ENCODE measurements at places on chromosomes 16 and 17.

- DNase-seq = peak; percentile 21
Measured at GRCh38 chr17:61492759-61493526, 40.7 kb downstream of the TBX4 start.

DNA sequence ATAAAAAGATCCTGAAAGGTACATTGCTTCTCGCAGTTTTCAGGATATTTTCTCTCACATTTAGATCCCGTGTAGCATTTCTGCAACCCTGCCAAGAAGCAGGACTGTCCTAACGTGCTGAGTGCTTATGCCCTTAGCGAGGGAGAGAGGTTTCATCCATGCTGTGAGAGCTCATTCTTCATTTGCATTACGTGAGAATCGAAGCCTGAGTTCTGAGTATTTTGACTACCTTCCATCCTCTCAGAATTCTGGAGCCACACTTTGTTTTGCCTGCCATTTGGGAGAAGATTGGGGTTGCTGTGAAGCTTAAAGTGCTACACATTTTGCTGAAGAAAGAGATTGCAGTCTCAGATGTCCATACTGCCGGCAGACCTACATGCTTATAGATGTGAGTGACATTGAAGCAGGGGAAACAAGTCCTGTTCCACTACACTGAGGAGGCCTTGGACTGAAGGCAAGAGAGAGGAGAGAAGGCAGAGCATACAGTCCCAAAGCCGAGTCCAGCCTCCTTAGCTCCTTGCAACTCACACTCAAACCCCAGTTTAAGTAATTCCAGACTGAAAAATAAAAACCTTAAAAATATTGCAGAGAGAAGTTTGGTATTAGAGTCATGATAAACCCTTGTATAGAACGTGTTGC is 183.0 kb downstream of the PRKCA start:
- DNase-seq = no peak

GRCh38 chr17:37259030-37259735 is 116.6 kb upstream of the C17orf78 start:
- no peak for DNase-seq

- peak; percentile 15 for DNase-seq
Measured at GRCh38 chr16:77406680-77407079, 28.2 kb downstream of the ADAMTS18 start.

DNA sequence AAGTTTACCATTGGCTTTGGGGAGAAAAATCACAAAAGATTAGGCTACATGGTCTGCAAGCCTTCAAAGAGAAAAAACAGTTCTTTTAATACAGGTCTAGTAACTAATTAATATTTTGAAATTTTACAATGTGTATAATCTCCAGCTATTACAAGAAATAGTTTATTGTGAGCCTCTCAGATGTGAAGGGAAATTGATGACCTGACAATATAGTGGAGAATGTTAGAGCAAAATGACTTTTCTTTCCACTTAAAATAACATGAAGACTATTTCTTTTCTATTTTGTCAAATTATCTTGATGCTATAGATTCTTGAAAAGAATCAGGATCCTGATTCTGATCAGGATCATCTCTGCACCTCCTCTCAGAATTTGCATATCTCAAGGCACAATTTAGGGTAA is 362.3 kb downstream of the PMP22 start:
- no peak for DNase-seq

- DNase-seq = no peak
Measured at GRCh38 chr16:79211586-79211985, 389.0 kb downstream of the MAF start.

DNA sequence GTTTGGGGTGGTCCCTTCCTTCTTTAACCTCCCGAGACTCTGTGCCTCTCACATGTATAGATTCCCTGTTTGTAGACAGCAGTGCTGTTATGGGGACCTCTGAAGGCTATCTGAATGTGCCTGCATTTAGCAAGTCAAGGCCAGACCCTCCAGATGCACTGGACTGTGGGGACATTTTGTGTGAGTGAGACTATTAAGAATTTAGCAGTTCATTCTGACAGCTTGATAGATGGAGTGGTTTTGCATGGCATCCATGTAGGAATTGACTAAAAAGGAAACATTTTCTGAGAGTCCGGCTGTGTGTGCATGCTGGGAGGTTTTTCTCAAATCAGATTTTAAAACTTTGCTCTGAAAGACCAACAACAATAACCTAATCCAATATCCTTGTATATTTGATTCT is 226.3 kb downstream of the MSI2 start:
- DNase-seq = no peak

GRCh38 chr17:78729641-78730040 is 52.4 kb downstream of the CYTH1 start:
- DNase-seq = no peak

DNA sequence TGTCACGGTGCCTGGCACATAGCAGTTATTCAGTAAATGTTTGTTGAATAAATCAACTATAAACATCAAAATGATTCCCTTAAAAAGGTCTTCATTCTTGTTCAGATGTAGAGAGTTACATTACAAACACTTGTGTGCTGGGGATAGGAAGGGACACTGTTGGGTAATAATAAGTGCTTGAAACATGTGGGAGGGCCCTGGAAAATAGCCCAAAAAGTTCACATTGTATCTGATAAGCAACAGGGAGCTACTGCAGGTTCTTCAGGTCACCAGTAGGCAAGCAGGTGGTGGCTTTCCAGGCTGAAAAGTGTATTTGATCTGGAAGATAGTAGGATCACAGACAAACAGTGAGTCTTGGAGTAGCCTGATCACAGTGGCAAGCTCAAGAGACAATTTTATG is 19.0 kb upstream of the ZNF652 start:
- DNase-seq = no peak

- peak; percentile 74 for DNase-seq
Measured at GRCh38 chr16:84672276-84673202, 24.2 kb downstream of the KLHL36 start.

DNA sequence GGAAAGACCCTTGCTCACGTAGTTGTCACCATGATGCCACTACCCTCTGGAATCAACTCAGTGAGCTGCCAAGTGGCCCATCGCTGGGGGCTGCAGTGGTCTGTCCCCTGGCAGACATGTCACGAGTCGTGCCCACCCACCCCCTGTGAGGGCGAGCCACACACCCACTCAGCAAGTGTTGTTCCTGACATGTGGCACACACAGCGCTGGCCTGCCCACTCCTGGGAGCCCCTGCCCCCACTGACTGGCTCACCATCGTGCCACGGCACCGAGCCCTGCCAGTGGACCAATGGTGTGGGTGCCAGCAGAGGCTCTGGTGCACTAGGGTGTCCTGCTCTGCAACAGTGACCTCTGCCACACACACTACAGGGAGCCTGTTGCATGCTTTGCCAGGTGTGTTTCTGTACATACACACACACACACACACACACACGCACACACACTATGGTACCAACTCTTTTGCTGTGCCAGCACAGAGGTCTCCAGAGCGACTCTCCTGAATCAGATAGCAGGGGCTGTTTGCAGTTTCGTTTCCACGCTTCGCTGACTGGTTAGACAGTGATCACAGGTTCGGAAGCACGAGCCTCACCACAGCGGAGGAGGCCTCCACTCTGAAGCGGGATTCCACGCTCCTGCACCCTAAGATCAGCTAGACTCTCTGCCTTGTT is 7.7 kb downstream of the RTN4RL1 start:
- no peak for DNase-seq

DNA sequence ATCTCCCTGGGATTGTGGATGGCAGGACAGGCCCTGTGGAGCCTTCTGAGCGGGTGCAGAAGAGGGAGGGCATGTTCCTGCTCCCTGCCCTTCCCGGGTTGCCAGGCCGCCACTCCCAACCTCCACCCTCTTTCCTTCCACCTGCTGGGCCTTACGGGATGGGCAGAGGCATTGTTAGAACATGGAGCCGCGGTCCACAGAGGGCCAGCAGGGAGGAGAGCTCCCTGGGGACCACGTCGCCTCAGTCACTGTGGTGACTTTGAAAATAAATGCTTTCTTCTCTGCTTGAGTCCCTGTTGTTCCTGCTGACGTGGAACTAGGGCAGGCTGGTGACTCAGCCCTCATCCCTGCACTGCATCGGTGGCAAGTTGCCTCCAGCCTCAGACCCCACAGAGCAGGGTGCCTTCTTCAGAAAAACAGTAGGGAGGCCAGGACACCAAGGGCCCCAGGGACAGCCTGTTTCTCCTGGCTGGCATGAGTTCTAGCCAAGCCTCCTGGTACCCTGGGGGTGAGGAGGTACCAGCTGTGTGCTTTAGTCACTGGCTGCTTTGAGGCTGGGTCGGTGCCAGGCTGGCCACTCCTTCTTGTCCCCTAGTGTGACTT is 224.9 kb downstream of the SEC14L1 start:
- DNase-seq = peak; percentile 84

- peak; percentile 90 for DNase-seq
Measured at GRCh38 chr17:37047631-37048104, 98.9 kb downstream of the AATF start.

DNA sequence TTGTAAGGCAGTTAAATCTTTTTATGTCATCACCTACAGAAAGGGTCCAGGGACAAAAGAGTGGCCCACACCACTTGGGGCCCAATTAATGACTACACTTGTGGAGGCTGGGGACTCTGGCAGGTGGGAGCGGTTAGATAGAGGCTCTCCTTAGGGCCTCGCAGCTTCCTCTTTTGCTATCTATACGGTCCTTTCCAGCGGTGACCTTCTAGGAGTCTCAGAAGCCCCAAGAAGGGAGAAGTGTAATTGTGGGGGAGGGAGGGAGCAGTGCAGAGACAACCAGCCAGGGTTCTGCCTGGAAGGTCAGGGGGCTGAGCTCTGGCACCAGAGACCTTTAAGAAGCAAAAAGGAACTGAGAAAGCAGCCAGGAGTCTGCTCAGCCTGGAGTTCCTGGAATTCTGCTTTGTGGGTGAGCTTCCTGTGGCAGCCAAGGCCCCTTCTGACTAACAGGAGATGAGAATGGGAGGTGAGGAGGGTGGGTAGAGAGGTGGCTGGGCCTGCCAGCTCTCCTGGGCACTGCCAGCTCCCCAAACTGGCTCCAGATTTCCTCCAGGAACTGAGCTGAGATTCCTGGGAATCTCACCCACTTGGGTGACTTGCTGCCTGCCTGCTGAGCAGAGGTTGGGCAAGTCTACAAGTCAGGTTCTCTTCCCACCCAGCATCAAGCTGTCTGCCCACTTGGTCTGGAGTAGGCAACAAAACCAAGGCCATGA is 16.3 kb upstream of the MAP3K14 start:
- no peak for DNase-seq

DNA sequence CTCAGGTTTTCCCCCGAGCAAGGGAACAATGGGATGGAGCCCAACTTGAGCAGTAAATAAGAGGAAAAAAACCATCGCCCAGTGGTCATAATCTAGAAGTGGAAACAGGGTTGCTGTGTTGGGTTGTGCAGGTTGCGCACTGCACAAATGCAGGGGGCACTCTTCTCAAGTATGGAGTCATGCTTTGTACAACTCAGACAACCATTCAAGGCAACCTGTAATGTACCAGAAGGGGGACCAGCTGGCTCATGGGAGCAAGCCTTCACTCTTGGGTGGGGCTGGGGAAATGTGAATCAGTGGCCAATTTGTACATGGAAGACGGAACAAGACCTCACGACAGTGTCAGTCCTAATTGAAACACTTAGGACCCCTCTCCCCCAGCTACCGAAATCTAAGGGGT is 23.9 kb upstream of the LITAF start:
- DNase-seq = no peak

DNA sequence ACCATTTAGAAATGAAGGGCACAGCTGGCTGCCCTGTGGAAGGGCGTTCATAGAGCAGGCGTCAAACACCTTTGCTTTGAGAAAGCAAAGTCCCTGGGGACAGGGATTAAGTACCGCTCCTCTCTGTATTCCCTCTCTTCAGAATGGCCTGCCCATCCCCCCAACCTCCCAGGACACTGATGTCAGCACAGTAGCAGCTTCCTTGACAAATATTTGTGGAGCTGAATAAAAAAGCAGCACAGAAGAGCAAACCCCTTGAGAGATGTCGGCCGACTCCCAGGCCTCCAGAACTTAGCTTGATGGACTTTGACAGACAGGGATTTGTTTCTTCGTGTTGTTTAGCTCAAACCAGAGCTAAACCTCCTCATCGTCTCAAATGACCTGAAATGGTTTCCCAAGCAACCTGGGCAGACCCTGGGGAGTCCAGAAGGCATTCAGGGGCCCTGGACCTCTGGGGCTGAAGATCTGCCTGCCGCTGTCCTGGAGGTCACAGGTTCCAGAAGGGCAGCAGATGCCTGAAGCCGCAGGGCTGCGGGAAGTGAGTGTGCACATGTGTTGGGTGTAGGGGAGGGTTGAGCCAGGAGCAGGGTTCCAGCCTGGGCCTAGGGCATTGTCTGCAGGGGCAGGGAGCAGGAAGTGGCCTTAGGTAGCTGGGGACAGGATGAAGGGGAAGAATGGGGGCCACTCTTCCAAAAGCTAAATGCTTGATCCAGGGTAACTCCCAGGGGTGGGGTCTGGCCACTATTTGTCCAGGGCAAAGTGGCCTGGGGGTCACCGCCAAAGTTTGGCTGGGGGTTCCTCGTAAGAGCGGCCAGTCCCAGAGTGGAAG is 42.3 kb upstream of the NKD1 start:
- no peak for DNase-seq

- DNase-seq = no peak
Measured at GRCh38 chr17:77720946-77721845, 237.3 kb upstream of the TNRC6C start.

DNA sequence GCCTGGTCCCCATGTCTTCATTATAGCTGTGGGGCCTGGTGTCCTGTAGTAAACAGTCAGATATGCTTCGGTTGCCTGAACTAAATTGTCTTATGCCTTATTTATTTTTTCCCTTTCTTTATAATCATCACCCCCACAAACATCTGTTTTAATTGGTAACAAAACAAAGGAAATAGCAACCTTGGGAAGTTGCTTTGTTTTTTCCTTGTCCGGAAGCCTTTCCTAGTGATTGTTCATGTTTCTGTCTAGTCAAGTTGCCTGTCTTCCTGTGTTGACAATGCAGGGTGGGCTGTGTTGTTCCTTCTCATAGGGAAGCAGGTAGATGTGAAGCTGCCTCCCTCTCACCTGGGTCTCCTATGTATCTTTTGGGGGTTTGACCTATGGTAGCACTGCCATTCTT is 16.7 kb downstream of the PGS1 start:
- DNase-seq = no peak

DNA sequence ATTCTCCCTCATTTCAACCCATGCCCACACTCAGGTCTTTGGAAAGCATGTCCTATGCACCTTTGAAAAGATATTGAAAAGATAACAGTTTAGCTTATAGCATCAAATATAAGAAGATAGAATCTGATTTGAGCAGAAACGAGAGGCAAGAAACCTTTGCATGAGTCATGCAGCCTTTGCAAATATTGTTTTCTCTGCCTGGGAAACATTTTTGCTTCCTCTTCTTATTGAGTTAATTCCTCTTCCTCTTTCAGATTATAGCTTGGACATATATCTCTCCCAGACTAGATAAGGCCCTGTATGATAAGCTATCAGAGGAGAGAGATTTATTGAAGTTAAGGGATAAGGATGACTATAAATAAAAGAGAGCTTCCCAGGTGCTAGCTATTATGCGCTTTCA is 46.1 kb upstream of the KCNJ2 start:
- no peak for DNase-seq

- DNase-seq = no peak
Measured at GRCh38 chr16:50580180-50580798, 32.1 kb downstream of the NKD1 start.
